ENCODE measurements at places on chromosomes 4 and X.

- DNase-seq = no peak
These were observed 314.1 kb downstream of the PPP1R2C start for GRCh38 chrX:42463706-42464490.

- no peak for DNase-seq
These were observed 142.9 kb downstream of the BCOR start for GRCh38 chrX:39954851-39955250.

DNA sequence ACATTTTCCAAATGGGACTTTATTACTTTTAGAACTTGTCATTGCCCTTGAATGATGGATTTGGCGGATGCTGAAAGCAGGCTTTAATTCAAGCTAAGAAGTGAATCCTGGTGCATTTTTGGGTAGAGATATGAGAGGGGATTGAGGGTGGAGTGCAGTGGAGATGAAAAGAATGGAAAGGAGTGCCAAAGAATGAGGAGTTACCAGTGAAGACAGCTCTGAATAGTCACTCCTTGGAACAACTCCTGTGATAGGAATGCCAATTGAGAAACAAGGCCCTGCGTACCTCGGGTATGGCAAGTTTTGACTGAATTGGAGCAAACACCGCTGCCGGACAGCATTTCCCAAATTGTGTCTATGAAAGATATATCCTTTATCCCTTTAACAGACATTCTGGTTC, 36.5 kb upstream of the ETNPPL start:
- no peak for DNase-seq

GRCh38 chr4:113556382-113557134, 205.0 kb downstream of the CAMK2D start:
- DNase-seq = no peak

- no peak for DNase-seq
These were observed 41.3 kb upstream of the CRMP1 start for GRCh38 chr4:5933996-5934831.

GRCh38 chr4:148214529-148215166, 227.6 kb downstream of the NR3C2 start:
- no peak for DNase-seq

DNA sequence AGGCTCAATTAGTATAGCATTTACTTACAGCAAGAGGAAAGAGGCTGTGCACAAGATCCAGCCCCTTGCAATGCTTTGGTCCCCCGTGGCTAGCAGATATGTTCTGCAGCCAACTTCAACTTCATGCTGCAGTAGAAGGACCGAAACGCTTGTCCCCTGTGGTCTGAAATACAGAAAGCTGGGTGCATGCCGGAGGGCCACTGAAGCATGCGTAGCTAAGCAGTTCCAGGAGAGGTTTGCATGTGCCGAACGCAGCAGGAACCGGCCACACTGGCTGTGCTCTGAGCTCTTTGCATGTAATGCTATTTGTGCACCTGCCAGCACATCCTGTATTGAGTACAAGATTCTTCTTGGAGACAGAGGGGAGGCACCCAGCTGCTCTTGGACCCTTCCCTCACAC, 35.8 kb upstream of the SHISA3 start:
- no peak for DNase-seq

DNA sequence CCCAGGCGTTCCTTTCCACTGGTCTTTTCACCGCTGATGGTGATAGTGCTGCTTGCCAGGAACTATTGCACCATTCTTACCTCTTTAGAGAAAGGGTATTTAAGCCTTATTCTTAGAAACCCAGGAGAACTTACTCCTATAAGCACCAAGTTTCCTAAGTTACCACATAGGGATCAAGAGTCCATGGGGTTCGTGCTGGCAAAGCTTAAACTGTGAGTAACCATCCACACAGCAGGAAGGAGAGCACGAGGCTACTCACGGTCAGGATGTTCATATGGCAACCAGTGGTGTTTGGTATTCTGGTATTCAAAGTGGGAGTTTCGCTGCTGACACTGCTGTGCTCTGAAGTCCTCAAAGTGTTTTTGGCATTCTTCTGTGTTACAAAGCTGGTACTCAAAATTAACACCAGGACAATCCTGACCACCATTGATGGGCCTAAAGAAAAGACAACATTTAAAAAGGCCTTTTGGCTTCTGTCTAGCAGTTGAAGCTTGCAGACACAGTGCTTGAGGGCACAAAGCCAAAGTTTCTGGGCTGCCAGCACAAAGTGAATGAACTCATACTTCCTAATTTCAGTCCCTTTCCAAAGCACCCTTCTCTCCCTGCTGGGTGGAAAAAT, 256.9 kb downstream of the ADAMTS3 start:
- DNase-seq = peak; percentile 94

GRCh38 chrX:24277405-24277804, 36.5 kb downstream of the SUPT20HL2 start:
- DNase-seq = no peak

- DNase-seq = peak; percentile 73
These were observed 21.7 kb upstream of the MFAP3L start for GRCh38 chr4:170047771-170048354.

DNA sequence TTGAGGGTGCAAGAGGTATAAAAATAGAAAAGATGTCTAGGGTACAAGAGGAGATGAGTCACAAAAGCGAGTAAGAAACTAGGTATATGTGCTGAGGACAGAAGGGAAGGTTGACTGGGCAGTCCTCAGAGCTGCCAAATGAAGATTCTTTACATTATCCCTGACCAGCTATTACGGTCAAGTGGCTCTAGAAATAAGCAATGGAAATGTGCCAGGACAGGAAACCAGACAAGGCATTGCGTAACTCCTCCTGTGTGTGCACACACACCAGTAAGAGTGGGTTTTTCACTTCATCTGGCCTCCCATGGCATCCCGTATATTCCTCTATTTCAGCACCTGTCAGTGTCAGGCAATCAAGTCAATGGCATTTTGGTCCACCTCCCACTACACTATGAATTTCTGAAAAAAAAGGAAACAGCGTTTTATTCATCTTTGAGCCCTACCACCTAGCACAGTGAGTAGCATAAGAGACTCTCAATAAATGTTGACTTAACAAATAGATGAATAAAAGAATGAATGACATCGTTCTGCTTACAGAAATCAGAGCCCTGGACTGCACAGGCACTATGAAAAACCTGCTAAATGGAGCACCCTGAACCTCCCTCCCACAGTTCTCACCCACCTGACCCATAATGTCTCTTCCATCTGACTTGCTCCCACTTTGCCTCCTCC, 62.6 kb upstream of the KLF3 start:
- DNase-seq = peak; percentile 45

DNA sequence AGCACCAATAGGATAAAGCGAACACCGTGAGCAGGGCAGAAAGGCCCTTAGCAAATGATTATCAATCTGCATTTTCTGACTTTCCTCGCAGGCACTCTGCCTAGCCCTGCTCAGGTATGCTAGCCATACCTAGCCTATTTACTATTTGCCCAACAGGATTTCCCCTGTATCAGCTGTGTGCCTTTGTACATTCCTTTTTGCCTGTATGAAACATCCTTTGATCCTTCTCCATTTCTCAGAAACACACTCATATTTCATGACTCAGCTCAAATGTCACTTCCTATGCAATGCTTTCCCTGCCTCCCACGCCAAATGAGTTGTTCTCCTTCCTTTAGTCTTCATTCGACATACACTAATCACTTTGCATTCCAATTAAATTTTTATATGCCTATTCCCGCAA, 37.2 kb downstream of the PCDH7 start:
- DNase-seq = peak; percentile 86

DNA sequence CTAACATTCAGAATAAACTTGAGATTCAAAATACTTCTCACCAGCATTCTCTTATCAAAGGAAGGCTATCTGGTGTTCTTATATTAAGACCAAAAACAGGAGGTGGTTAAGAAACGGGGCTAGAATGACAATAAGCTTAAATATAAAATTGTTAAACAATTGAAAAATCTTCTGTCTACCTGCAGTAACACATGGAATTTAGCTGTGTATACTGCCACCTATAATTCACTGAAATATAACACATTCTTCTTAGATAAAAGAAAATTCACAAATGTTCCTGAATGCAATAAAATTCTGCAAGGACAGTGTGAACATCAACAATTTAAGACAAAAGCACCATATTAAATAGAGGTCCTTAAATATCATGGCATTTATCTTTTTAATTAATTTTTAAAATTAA, 11.5 kb upstream of the PCDH10 start:
- no peak for DNase-seq

- no peak for DNase-seq
These were observed 239.5 kb upstream of the HAND2 start for GRCh38 chr4:173769568-173769967.

- no peak for DNase-seq
These were observed 55.2 kb downstream of the DOCK11 start for GRCh38 chrX:118550792-118551191.

DNA sequence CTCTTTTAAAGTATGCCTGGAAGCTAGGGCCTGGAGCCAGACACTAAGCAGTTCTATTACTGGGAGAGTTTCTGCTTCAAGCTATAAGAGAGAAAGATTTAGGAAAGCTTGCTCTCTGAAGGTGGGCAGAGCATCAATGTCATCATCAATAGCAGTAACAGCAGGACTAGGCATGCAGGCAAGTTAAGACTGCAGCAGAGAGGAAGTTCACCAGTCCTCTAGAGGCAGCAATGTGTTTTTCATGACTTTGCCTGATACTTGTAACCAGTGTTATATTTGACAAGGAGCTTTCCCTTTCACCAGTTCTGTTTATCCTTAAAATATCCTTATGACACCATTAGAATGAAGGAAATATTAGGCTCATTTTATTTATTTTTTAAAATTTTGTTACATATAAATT, 237.9 kb downstream of the KCTD8 start:
- DNase-seq = no peak

DNA sequence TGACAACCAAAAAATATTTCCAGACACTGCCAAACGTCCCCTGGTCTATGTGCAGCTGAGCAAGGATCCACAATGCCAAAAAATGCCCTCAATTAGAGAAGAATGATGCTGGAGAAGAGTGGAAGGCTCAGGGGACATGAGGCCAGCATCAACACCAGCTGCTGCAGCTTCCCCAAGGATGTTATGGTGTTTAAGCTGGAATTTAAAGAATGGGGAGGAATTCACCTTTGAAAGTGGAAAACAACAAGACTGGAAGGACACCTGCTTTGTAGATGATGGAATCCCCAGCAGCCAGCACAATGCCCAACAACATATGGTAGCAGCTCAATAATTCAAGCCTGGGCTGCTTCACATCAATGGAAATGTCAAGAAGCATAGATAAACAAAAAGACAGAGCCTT, 20.3 kb upstream of the SMPX start:
- DNase-seq = no peak
